ENCODE measurements at places on chromosomes 7 and 10.

DNA sequence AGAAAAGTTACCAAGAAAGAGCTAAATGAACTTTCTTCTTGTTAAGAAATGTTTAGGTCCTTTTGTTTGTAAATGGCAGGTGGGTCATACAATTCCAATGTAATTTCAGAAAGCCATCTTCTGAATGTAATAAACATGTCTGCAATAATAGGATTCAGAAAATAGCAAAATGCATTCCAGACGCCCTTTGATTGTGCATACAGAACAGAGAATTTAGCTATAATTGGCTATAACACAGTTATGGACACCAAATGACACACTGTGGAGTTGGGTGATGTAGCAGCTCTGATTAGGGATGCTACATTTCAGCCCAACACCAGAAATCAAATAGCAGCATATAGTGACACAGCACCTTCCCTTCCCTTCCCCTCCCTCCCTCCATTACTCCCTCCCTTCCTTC lies 240.8 kb downstream of the SNX10 start:
- no peak for DNase-seq

DNA sequence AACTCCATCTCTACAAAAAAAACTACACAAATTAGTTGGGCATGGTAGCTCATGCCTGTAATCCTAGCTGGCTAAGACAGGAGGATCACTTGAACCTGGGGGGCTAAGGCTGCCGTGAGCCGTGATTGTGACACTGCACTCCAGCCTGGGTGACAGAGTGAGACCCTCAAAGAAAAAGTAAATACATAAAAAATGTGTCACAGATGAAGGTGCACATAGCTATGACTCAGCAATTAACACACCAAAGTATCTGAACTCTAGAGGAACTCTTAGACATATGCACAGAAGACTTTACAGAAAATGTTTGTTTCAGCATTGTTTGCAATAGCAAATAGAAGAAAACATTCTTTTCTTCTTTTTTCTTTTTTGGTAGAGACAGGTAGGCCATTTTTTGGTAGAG lies 8.3 kb downstream of the C10orf62 start:
- DNase-seq, result no peak

DNA sequence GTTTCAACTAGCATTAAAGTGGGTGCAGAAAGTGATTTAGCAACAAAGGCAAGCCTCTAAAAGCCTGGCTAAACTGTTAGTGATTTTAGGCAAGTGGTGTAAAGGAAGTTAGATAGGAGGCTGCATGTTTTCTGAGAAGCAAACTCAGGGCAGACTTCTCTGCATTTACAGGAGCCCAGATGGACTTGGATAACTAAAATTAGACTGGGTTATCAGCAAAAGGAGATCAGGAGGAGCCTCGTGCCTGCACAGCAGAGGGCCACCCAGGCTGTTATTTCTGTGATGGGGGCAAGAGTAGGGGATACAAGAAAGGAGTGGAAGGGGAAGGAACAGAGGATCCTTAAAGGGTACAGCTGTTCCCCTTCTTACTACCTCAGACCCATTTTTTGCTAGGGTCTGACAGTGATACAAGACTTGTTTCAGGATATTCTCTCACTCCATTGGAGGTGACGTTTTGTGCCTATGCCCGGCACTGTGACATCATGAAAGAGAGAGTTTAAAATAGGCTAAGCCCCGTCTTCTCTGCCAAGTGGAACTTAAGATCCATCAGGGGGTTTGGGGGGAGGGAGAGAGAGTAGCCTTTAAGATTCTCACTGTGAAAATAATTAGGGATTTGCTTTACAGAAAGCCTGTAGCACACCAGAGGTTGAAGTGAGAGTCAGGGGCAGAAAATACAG lies 49.6 kb upstream of the PDCD4 start:
- no peak for DNase-seq

DNA sequence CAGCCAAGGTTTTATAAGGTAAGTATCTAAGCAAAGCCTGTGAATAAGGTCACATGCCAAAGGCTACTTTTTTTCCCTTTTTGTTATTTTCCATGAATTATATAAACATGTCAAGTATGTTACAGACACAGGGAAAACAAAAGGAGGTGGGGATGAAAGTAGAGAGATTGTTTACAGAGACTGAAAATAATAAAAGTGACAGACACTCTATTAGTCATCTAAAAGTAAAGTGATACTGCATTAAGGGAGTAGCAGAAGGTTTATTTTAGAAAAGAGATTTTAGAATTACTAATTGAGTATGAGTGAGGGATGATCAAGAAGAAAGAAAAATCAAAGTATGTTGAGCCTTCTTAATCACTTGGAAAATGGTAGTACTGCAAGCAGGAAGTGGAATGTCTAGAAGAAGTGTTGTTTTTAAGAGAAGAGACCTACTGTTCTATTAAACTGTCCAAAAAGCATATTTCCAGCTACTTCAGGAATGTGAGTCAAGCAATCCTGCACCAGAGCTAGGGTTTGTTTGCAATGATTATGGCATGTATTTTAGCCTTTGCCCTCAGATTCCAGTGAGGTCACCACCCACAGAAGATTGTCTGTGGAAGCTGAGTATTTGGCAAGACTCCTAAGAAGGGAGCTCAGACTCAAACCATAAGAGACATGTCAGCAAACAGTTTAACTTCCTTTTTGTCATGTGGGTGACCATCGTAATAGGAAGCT lies 177.9 kb upstream of the PLXDC2 start:
- DNase-seq, result no peak

DNA sequence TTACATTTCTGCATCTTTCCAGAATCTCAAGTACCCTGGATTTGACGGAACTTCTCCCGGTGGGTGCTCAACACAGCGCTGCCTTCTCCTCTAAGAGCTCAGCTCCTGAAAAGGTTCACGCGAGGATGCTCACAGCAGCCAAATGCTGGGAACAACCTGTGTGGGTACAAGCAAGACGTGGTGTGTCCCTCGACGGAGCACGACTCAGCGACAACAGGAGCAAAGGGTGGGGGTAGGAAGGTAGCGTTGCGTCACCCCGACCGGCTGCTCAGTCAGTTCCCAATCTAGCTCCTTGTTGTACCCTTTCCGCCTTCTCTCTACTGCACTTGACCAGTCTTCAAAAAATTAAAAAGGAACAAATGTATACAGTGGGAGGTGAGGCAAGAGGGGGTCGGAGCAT lies 117.3 kb downstream of the PTPRN2 start:
- no peak for DNase-seq

GRCh38 chr10:98016772-98017475 lies 13.5 kb downstream of the CRTAC1 start:
- no peak for DNase-seq

DNA sequence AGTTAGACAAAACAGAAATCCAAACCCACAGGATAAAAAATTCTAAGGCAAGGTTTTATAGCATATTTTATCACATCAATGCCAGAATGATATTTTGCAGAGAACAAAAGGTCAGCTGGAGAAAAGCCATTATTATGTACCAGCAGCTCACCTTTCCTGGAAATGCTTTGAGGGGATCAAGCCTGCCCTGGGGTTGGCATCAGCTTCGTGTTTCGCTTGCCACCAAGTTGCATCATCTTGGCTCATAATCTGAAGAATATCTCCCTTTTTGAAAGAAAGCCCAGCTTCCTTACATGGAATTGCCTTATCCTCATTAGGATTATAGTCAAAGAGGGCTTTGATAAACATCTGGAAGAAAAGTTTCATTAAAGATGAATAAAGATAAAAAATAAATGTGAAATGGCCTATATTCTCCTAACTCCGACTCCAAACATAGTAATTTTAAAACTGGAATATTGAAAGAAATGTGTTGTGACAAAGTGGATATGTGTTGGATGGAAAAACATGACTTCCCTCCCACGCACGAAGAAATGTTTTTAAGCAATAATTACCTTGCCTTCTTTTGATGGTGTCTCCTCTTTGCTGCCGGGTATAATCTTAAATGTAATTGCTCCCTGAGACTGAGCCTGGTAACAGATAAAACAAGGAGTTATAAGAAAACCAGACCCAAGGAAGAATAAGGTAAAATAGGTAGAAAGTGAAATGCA lies 121.3 kb upstream of the ODAD2 start:
- no peak for DNase-seq

DNA sequence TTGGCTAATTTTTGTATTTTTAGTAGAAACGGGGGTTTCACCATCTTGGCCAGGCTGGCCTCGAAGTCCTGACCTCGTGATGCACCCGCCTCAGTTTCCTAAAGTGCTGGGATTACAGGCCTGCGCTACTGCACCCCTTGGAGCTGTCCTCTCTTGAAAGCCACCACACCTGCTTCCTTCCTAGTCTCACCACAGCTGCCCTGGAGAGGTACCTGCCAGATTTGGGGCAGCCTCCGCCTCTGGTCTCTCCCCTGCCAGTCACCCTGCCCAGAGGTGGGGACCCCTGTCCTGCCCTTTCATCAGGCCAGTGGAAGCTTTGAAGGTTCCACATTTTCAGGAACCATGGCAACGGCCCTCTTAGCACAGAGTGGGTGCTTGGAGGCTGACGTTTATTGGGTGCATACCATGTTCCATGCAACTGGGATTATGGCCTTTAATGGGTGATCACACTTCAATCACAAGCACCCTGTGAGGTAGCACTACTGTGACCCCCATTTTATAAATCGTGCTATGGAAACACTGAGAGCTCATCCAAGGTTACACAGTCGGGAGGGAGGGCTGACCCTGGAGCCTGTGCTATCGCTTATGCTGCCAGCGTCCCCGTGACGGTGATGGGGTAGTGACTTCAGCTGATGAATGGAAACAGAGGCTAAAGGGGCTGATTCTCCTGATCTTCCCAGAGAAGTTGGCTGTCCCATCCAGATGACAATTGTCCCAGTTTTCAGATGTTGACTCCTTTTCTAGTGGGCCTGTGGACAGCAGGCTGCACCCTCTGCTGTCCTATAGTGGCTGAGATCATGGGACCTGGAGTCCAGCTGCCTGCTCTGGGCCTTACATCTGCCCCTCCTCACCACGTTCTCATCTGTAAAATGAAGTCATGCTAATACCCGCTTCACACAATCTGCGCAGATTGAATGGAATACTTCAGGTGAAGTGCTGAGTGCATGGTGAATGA lies 11.5 kb upstream of the FGFR2 start:
- no peak for DNase-seq

DNA sequence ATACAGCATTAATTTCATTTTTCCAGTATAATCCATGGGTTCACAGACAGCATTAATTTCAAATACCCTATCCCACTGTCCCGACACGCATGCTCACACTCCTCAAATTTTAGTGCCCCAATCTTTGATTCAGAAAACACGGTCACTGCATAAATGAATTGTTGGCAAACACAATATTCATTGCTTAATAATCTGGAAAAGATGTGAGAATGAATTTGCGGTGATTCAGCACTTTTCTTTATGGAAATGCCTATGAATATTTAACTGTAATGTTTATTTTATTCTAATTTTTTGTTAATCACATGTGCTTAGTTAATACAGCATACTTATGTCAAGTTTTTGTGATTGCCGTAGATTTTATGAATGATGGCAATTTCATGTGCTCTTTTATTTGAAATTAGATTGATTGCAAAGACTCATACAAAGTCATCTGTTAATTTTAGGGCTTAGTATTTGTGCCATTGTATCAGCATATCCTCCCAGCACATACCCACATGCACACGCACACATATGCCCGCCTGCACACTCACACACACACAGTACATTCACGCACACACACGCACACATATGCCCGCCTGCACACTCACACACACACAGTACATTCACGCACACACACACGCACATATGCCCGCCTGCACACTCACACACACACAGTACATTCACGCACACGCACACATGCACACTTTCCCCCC lies 35.1 kb downstream of the MACROH2A2 start:
- DNase-seq, result no peak

- DNase-seq, result no peak
Observed at GRCh38 chr7:7919449-7919945, 49.1 kb upstream of the GLCCI1 start.

- DNase-seq, result no peak
Observed at GRCh38 chr10:54282012-54282411, 519.0 kb downstream of the PCDH15 start.

DNA sequence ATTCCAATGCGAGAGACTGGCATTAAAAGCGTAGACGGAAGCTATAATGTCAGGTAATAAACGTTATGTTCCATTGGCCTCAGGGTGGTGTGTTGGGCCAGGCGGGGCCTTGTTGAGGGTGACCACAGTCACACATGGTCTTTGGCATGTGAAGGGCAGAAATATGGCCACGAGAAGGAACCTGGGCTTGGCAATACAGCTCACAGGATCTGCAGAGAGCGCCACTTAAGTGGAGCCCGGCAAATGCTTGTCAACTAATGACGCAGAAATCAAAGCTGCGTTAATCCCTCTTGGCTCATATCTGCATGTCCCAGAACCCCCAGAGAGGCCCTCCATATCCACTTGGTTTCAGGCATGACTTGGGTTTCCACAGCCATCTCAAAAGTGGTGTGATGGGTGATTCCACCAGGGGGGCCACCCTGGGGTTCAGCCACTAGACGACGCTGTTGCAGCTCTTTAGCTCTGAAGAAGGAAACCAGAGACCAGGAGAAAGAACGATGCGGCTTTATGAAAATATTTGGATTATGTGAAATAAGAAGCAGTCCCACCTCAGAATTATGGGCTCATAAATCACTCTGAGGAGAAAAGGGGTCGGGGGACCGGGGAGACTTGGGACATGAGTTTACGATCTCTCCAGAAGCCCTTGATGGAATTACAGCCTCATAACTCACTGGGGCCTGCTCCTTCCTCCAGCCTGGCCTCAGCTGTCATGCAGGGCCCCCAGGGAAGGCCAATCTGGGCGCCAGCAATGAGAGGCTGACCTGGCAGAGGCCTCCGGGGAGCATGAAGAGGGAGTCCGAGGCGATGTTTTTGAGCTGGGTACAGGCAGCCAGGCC lies 462.5 kb downstream of the PLXNA4 start:
- no peak for DNase-seq

DNA sequence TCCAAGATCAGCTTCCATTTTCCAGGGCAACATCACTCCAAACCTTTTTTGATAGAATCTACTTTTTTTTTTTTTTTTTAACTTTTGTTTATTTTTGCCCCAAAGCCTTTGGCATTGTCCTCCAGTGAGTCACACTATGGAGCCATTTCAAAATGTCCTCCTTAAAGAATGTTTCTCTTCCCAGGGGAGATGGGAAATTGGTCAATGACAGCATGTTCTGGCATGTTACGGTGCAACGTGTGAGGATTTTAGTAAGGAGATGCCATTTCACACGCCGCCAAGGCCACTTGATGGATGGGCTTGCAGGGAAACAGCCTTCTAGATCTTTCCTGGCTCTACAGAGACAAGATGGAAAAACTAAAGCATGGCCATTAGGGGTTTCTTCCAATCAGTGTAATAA lies 30.7 kb upstream of the TRIL start:
- DNase-seq, result no peak

GRCh38 chr7:90484706-90485105 lies 15.3 kb downstream of the PTTG1IP2 start:
- no peak for DNase-seq

DNA sequence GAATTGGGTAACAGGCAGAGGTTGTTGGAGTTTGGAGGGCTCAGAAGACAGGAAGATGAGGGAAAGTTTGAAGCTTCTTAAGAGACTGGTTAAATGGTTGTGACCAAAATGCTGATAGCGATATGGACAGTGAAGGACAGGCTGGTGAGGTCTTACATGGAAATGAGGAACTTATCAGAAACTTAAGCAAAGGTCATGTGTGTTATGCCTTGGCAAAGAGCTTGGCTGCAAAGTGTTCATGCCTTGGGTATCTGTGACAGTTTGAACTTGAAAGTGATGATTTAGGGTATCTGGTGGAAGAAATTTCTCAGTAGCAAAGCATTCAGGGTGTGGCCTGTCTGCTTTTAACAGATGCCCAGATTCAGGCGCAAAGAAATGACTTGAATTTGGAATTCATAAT lies 64.5 kb upstream of the EEPD1 start:
- no peak for DNase-seq
